Activated CD4-positive, alpha-beta T cell treated with anti-CD3 and anti-CD28 coated beads for 36 hours (primary cell): ENCODE measurements at places on chromosomes 5 and 9. TPM values are rescaled to one million over a fixed set of nuclear protein-coding genes. Genes with fewer than 3 reads are reported as not detected.

STPG3 gene
- total RNA-seq, result not detected

- DNase-seq, result no peak
Observed at GRCh38 chr5:81881595-81881994, 90.2 kb upstream of the ATG10 start.

BRINP1 gene
- not detected for total RNA-seq

- no peak for DNase-seq
Observed at GRCh38 chr5:102277144-102277543, 18.9 kb downstream of the SLCO4C1 start.

AQP3 gene
- total RNA-seq, result 11.3 TPM

DNA sequence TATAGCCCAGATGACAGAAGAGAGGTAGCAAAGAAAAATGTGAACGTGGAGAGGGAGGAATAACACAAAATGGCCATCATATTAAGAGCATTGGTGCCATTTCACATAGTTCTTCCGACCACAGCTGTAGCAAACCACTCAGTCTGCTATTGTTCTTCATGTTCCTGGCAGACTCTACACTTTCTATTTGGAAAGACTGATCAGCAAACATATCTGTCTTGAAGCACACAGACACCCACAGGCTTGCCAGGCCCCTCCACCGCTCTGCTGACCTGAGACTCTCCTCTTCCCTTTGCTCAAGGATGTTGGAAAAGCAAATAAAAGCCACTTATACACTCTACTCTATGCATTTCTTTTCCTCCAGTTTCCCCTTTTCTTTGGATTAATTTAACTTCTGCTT lies 298.0 kb downstream of the FBXL7 start:
- no peak for DNase-seq

DNA sequence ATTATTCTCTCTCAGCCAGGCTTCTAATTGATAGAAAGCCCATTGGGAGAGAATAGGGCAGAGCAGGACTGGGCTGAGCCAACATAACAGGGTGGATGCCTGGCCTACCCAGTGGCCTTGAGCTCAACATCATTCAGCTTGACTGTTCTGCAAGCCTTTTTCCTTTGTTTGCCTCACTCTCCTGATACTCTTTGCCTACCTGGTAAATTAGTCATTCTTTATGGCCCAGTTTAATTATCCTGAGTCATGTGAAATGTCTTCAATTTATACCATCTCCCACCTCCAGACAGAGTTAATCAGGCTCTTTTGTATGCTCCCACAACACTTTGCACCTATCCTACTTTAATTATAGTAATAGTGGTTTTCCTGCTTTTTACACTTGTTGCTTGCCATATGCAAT lies 13.6 kb downstream of the GLRA1 start:
- no peak for DNase-seq

DNA sequence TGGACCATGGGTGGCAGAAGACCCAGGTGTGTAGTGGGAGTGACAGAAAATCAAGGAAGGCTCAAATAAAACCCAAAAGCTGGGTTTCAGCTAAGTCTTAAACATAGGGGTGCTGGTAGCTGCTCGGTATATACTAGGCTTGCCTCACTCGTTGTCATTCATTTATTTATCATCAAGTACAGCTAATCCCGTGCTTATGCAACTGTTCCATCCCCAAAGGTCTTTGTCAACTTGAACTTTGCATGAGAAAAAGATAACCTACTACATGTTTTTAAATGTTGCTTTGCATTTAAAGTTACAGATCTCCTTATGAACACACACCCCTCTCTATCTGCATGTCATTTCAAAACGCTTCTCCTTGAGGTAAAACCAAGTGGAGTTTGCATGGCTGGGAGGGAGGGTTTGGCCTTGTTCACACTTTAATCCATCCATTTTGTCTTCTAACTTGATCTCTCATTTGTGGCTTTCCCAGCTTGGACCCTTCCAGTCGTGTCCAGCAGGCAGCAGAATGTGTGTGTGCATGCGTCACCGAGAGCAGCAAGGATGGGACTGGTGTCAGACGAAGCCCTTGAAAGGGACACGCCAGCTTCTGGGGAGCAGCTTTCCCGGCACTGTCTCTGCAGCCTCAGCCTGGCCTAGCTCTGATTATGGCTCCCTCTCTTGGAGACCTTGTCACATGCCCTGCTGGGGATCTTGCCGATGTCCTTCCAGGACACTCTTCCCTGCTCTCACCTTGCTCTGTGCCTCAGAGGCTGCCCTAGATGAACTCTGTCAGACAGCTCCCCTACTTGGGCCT lies 133.5 kb downstream of the GADD45G start:
- no peak for DNase-seq

GRCh38 chr5:141608557-141608956 lies 10.2 kb downstream of the DIAPH1 start:
- no peak for DNase-seq

PPIC gene
- not detected for total RNA-seq

- DNase-seq, result no peak
Observed at GRCh38 chr5:117188211-117188610, 613.6 kb upstream of the SEMA6A start.

GRCh38 chr9:2991292-2991691 lies 147.4 kb upstream of the PUM3 start:
- peak; percentile 4 for DNase-seq

DNA sequence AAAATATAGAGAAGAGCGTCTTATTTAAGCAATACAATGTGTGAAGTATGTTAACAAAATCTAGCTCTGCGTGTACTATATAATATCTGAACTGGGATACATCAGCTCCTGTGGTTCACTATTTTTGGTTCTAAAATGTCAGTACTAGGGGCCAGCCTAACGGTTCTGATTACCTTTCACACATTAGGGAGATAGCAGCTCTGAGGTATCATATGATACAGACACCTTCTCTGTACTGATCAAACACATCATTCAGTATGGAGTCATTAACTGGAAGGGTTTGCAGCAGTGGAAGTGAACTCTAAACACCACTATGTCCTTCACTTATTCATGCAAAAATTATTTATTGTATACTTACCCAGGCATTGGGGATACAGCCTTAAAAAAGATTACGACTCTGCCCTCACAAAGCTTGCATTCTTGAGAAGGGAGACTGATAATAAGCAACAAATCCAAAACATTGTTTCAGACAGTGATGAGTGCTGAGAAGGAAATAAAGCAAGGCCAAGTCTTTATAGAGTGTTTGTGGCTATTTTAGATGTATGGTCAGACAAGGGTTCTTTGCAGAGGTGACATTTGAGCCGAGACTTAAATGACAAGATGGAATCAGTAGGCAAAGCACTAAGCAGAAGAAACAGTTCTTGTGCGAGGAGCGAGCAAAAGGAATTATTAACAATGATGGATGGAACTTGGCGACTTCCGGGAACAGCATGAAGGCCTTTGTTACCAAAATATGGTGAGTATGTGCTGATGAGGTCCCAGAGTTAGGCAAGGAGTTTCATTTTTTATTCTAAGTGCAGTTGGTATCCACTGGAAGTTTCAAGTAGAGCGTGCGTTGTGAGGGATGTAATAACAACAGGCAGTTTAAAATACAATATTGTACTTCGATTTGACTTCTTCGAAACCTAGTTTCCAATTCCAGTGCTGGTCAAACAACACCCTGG lies 1.8 kb upstream of the LNPEP start:
- DNase-seq, result no peak

DNA sequence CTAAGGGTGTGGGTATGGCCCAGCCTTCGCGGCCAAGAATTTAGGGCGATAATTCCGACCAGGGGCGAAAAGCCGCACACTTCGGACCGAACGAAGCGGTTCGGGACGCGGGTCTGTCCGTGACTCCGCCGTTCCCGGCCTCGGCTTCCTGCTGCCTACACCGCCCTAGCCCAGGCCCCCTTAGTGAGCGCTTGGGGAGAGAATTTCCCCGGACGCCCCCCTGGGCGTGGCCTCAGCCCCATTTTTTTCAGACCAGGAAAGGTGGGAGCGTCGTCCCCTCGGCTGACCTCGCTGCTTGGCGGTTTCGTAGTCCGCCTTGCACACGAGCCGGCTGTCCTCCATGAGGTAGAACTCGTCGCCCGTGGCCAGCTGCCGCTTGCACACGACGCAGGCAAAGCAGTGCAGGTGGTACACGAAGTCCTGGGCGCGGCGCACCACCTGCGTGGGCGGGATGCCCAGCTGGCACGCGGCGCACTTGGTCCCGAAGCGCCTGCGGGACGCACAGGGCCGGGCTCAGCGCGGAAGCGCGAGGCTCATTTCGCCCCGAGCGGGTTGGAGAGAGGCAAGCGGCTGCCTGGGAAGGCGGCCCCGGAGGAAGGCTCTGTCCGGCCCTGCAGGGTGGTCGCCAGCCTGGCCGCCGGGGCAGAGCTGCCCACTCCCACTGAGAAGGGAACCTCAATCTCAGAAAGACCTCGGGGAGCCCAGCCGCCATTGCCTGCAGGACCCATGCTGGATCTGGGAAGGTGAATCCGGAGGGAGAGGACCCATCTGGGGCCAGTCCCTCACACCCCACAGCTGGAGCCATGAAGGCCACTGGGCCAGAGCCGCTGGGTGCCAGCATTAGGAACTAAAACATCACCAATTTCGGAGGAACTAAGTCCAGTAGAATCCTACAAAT lies 5.3 kb downstream of the LHX3 start:
- no peak for DNase-seq

SLC6A3 gene
- not detected for total RNA-seq

FLT4 gene
- 0.98 TPM for total RNA-seq

DIAPH1 gene
- 212 TPM for total RNA-seq

- peak; percentile 44 for DNase-seq
Observed at GRCh38 chr5:73591102-73591695, 25.7 kb downstream of the UTP15 start.

PLAA gene
- 36.5 TPM for total RNA-seq

WNT8A gene
- total RNA-seq, result not detected
